ENCODE measurements at places on chromosomes 12 and 14. TPM values are rescaled to one million over a fixed set of nuclear protein-coding genes. Genes with fewer than 3 reads are reported as not detected.

EID3 gene
- total RNA-seq, result 7.1 TPM

KRR1 gene
- total RNA-seq, result 97.7 TPM

GRCh38 chr14:61211476-61212255, 69.5 kb downstream of the TMEM30B start:
- DNase-seq, result no peak

DNA sequence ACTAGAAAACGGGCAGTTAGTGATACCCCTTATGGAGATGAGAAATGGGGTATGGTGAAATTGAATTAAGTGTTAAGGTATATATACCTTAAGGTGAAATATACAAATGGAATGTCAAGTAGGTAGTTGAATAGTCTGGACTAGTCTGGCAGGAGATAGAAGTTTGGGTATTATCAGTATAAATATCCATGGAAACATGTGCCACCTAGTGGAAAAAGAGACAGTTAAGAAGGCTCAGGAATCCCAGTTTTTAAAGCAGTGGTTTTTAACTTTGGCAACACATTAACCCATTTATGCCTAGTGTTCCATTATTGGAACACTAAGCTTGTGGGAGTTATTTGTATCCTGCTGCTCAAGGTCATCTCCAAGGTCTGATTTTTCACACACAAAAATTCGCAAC, 38.6 kb upstream of the TPH2 start:
- no peak for DNase-seq

GRCh38 chr12:54166567-54167499, 22.0 kb downstream of the SMUG1 start:
- no peak for DNase-seq

GRCh38 chr12:108989376-108989775, 31.5 kb downstream of the SVOP start:
- no peak for DNase-seq

- DNase-seq, result no peak
These were observed 69.7 kb downstream of the WDR20 start for GRCh38 chr14:102209224-102209966.
